T1000 (cell line): ENCODE measurements at places on chromosomes 2 and 18.

DNA sequence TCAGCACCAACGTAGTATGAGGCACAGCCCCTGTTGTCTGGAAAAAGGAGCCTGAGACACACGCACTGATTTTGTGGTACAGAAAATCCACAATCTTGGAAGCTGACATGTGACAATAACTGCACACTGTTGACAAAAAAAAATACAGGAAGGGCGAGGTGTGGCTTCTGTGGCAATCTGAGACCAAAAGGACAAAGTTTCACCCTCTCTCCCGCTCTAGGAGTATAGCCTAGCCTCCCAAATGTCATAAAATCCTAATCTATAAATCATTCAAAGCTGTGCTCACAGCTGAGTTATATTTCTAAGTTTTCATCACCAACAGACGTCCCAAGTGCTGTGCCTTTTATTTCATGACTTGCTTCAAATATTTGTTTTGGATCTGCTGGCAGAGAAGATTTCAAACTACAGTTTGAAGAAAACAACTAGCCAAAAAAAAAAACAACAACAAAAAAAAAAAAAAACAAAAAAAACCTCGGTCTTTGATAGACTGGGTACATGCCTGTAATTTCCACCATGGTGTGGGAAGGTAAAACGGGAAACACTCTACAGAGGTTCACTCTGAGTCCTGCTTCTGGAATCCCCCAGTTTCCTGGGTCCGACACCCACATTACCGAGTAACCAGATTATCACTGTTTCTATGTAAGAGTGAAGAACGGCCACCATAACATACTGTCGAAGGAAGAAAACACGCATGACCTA, 61.0 kb downstream of the C2orf76 start:
- DNase-seq = no peak

GRCh38 chr2:199705538-199705937, 145.5 kb downstream of the FTCDNL1 start:
- DNase-seq = no peak

- DNase-seq = no peak
Observed at GRCh38 chr18:3048121-3048520, 35.2 kb upstream of the LPIN2 start.

- no peak for DNase-seq
Observed at GRCh38 chr18:44852818-44853217, 172.1 kb downstream of the SETBP1 start.
